Left lung (tissue), 14 donors: ENCODE measurements at places on chromosomes 2 and 18.

DNA sequence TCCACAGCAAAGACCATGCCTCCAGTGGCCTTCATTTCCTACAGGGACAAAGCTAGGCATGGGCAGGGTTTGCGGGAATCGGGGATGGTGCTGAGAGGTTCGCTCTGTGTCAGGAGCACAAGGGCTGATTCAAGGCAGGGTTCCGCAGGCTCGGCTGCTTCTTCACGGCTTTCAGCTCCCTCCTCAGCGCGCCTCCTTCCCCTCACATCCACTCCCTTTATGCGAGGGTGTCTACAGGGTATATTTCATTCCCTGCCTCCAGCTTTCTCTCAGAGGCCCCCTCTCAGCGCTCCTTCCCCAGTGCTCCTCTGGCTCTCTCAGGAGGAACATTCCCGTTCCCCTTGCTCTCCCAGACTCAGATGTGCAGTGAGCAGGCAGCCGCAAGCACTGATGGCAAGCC is 78.7 kb upstream of the ASB18 start:
- no peak for DNase-seq

DNA sequence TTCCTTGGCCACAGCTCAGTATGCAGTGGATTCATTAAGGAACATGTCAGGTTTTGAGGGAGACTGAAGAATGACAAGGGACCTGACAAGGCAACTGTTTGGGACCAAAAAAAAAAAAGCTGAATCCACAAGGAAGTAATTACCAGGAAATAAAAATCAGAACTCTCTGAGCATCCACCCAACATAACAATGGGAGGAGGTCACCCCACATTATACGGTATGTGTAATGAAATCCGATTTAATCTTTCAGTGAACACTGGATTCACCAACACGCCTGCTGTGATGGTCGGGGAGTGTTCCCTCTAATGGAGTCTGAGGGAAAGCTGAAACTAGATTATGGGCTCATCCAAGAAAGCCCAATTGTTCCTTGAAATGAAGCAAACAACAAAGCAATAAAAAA is 329.3 kb downstream of the ETAA1 start:
- DNase-seq = no peak

GRCh38 chr2:237563816-237564215 is 2.6 kb upstream of the PRLH start:
- no peak for DNase-seq

GRCh38 chr2:98551316-98551715 is 57.0 kb downstream of the COA5 start:
- no peak for DNase-seq

DNA sequence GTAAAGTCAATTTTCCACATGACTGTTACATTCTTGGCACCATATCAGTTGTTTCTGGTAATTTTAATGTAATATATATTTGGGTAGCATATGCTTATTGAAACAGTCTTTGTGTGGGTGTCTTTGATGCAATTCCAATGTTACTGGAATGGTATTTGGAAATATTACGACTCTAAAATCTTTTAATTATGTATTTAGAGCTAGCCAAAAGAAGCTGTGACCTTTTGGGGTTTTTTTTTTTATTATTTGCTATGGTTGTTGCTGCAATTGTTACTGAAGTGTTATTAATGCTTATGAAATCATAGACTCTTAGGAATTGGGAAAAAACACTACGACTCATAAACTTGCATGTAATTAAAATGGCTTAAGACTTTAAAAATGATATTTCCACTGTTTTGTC is 95.9 kb downstream of the AOX1 start:
- peak; percentile 52 for DNase-seq

DNA sequence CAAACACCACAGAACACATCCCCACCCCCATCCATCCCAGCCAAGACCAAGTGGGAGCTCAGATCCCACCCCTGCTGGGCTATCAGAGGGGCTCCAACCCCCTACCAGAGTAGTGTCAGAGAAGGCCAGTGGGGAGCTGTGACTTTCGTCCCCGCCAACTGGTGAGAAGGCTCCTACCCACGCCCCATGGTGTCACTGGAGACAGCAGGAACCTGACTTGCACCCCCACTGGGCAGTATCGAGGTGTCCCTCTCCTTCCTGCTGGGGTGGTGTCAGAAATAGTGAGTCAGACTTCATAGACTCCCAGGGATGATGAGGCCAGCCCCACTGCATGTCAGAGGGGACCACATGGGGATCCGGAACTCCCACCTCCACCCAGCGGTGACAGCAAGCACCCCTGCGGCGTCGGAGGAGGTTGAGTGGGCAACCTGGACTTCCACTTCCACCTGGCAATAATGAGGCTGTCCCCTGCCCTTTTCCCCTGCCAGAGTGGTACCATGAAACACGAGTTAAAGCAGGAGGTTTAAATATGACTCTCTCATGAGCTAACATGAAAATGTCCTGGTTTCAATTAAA is 106.7 kb downstream of the CTIF start:
- DNase-seq = no peak

GRCh38 chr2:60297296-60298005 is 256.0 kb downstream of the BCL11A start:
- no peak for DNase-seq

DNA sequence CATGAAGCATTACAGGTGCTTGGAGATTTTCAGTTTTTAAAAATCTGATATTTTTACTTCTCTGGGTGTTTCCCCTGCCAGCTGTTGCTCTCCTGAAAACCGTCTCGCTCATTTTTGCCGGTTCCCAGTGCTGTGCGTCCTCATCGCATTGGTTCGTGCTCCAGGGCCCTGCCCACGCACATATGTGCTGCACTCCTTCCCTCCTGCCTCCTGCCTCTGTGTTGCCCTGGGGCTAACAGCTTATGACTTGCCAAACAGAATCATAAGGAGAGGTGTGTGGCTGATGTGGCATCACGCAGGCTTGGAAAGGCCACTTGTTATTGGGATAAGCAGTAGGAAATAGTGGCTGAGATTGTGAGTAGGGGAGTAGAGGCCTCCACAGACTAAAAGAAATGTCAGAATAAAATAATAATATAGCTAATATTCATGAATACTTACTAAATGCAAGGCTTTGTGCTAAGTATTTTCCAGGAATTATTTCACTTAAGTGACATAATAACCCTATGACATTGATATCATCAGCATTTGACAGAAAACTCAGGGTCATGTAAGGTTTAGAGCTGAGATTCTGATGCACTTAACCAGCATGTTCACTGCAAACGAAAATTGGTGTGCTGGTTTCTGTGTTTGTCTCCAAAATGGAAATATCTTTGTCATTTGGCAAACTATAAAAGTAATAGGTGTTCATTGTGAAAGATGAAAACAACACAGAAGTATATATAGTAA is 53.5 kb downstream of the SLC4A1AP start:
- no peak for DNase-seq

DNA sequence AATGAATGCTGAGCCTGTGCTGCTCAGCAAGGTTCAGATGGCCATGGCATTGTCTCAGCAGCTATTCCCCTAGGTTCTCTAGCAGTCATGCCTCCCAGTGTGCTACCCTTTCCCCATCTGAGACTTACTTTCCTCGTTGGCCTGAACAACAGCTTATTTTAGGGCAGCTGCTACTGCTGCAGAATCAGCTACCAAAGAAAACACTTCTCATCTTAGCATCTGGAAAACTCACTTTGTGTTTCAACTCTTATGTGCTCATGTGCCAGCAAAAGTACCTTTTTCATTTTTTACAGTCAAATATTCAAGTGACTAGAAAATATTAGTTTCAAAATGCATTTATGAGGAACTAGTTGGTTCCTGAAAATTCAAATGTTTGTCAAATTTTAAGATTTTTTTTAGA is 60.4 kb upstream of the ZNF397 start:
- DNase-seq = no peak

GRCh38 chr2:2950403-2950952 is 427.1 kb downstream of the EIPR1 start:
- peak; percentile 55 for DNase-seq

DNA sequence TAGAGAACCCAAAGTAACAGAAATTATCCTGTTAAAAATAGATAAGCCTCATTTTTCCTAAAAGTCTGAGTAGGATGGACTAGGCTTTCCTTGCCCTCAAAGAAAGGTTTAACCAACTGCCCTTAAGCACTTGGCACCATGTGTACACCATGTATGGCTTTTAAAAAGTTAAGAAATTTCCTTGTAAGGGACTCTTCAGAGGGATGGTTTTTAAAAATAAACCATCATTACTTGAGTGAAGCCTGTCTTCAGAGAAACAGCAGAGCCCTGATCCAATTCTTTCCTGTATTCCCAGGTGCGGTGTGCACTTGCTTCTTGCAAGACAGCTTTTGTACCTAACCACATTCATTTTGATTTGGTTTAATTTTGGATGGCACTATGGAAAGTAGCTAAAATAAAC is 1.1 kb upstream of the NEMP2 start:
- DNase-seq = no peak

DNA sequence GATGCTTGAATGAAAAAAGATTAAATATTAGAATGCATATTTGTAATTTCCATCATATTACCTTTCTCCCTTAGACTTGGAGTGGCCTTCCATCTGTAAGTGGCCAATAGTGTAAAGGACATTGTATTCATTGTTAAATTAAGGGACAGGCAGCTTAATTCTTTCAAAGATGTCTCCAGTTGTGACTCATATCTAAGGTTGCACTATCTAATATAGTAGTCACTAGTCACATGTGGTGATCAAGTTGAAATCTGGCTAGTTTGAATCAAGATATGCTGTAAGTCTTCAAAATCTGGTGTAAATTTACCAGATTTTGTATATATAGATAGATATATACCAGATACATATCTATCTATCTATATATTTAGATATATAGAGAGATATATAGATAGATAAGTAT is 52.4 kb upstream of the AGPS start:
- no peak for DNase-seq

GRCh38 chr2:143730155-143730952 is 601.1 kb downstream of the ARHGAP15 start:
- no peak for DNase-seq

DNA sequence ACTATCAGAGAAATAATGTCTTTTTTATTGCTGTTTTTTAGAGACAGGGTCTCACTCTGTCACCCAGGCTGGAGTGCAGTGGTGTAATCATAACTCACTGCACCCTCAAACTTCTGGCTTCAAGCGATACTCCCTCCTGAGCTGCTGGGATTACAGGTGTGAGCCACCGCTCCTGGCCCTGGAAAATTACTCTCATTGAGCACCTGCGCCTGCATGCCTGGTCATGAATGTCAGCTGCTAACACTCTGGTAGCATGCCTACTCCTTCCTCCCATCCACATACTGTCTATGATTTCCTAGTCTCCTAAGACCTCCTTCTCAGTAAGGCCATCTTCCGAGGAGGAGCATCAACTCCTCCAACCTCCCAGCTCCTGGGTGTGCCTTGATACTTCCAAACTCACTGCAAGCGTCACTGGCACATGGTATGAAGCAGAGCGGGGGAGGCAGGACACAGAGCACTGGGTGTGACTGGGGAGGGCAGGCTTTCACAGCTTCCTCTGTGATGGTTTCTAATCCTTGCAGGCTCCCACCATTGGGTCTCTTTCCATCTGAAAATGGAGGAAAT is 1.6 kb upstream of the MAP2 start:
- DNase-seq = no peak

GRCh38 chr2:69223759-69224511 is 163.1 kb downstream of the GFPT1 start:
- no peak for DNase-seq
